Gastrocnemius medialis (tissue), 4 donors: ENCODE measurements at places on chromosomes 6 and 20. TPM values are rescaled to one million over a fixed set of nuclear protein-coding genes. Genes with fewer than 3 reads are reported as not detected.

DNA sequence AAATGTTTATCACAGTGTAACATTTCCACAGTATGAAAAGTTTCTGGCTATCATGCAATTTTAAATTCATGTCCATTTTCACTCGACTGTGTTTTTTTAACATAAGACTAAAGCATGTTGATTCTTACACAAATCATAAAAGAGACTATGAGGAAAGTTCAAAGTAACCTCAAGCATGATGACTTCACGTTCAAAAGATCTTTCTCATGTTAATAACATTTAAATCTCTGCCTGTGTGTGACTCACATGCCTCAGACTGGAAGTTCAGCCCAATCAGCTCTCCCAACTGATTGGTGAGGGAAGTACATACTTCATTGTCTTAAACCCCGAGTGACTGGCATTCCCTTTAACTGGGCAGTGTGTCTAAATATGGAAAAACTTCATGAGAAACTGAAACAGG is 37.4 kb downstream of the ATXN1 start:
- peaks cover 44% of the 10 kb centered on the region for H3K4me1 ChIP-seq
- H3K36me3 ChIP-seq = no peaks in the 10 kb centered on the region
- DNase-seq = no peak
- H3K4me3 ChIP-seq = no peak overlapping the region
- no peaks in the 10 kb centered on the region for H3K27me3 ChIP-seq

DNA sequence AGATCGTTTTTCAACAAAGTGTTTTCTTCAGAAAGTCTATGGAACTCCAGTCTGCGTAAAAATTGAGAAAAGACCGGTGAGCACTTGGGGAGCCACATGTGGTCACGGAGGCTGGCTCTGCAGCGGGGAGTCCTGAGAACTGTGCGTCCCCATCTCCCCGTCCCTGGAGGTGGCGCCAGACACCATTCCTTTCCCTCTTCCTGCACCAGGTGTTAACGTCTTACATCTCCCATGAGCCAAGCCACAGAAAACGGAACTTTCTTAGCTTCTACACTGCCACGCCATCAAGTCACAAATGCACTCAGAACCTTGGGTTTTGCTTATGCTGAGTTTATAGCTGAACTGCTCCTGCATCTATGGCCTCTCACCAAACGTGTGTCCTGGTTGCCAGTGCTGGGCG is 62.6 kb downstream of the GINS1 start:
- no peak overlapping the region for H3K4me3 ChIP-seq
- no peak for DNase-seq
- no peaks in the 10 kb centered on the region for H3K27me3 ChIP-seq
- H3K4me1 ChIP-seq = no peaks in the 10 kb centered on the region

- no peak overlapping the region for H3K4me3 ChIP-seq
- H3K27me3 ChIP-seq = no peaks in the 10 kb centered on the region
- H3K27ac ChIP-seq = no peak overlapping the region
- DNase-seq = no peak
- no peaks in the 10 kb centered on the region for H3K4me1 ChIP-seq
These were observed 44.6 kb upstream of the SH3BGRL2 start for GRCh38 chr6:79586548-79586947.

GRCh38 chr20:57280221-57280620 is 13.8 kb upstream of the BMP7 start:
- no peaks in the 10 kb centered on the region for H3K36me3 ChIP-seq
- DNase-seq = no peak
- no peaks in the 10 kb centered on the region for H3K27me3 ChIP-seq
- H3K4me3 ChIP-seq = no peak overlapping the region
- H3K27ac ChIP-seq = no peak overlapping the region

PLA2G7 gene
- total RNA-seq = not detected

AGER gene
- total RNA-seq = not detected

SRC gene
- 1.0 TPM for total RNA-seq
